ENCODE measurements at places on chromosomes 3 and 15.

DNA sequence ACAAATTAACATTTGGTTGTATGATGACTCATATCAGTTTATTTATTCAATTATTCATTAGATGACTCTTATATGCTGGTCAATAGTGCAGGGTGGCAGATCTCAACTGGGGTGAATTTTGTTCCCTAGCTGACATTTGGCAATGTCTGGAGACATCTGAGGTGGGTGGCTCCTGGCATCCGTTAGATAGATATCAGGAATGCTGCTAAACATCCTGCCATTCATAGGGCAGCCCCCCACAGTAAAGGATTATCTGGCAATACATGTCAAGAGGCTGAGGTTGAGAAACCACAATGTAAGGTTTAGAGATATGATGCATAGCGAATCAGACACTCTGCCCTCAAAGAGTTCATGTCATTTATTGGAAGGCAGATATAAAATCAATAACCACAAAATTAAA lies 719.9 kb downstream of the CADM2 start:
- DNase-seq: no peak

- DNase-seq: no peak
Observed at GRCh38 chr3:69456631-69457030, 70.7 kb upstream of the FRMD4B start.

GRCh38 chr15:101496198-101496986 lies 6.9 kb upstream of the PCSK6 start:
- DNase-seq: no peak

DNA sequence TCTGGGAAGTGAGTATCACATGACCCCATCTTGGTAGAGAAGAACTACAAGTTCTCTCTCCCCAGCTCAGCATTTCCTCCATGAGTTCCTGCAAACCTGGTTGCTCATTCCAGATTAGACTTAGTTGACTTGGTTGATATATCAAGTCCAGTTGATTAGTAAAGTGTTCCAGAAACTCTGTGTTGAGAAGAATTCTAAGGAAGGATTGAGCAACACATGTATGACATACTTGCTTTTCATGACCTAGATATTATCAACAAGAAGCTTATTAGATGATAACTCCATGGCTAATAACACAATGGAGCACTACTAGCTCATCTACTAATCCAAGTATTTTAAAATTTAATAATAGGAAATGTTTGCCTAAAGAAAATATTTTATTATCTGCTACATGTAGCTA lies 6.4 kb upstream of the EID1 start:
- no peak for DNase-seq

DNA sequence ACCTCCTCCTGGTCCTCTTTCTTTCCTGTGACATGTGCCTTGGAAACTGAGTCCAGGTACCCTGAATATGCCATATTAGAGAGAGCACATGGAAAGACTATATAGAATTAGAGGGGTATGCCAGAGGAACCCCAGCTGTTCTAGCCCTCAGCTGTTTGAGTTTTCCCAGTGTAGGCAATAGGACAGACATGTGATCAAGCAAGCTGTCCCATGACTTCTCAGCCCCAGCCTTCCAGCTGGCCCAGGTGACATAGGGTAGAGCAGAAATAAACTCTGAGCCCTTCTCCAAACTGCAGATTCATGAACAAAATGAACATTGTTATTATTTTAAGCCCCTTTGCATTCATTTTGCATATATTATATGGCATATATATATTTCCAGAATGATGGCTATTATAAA lies 118.7 kb downstream of the PPM1L start:
- DNase-seq: no peak

DNA sequence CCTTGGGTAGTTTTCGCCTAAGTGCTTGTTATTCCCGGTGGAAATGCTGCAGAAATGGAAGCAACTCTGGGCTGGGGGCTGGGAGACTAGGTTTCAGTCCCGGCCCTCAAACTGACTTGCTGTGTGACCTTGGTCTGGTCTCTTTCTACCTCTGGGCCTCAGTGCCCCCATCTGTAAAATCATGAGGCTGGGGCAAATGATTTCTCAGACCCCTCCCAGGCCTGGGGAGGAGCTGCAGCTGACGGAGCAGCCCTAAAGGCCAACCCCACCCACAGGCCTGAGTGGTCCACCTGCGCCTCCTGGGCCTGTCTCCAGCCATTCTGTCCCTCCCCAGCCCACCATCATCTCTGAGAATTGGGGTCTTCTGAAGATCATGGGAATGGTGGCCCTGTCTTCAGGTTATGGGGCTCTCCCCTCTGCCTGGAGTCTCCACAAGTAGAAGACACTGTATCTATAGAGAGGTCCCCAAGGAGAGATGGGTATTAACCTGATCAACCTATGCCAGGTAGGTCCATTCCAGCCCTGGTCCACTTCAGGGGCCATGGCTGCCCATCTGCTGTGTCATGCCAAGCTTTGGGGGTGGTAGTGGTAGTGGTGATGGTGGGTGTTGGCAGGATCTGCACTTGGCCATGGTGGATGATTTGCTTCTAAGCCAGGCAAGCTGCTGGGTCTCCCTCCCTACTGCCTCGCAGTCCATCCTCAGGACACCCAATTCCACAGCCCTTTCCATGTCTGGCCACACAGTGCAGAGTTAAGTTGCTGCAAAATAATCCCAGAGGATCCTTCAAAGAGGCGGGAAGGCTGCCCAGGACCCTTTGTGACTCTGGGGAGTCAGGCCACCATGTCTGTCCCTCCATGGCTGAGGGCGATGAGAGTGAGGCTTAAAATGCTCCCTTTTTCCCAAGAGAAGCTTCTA lies 46.0 kb downstream of the ITGA11 start:
- no peak for DNase-seq

DNA sequence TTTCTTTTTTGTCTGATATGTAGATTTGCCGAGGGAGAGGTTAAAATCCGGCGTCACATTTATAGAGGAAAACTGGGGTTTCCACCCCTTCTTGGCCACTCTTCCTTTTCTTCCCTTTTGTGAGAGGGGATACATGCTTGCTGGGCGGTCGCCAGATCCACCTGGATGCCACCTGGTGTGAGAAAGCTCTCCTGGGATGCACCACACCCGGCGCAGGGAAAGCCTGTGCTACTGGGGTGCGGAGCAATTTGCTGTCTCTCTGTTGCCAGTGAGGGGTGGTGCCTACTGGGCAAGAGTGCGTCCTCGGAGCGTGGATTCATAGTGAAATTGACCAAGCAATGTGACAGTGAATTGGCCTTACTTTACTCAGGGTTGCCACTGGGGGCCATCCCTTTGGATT lies 2.5 kb upstream of the RGMA start:
- no peak for DNase-seq

GRCh38 chr15:57215326-57215725 lies 161.0 kb upstream of the CGNL1 start:
- DNase-seq: no peak

GRCh38 chr3:49456466-49456865 lies 13.6 kb upstream of the DAG1 start:
- DNase-seq: peak; percentile 39

- DNase-seq: peak; percentile 83
Observed at GRCh38 chr3:156675830-156676767, 1.7 kb downstream of the TIPARP start.

GRCh38 chr3:27252646-27253045 lies 116.5 kb downstream of the NEK10 start:
- DNase-seq: no peak

DNA sequence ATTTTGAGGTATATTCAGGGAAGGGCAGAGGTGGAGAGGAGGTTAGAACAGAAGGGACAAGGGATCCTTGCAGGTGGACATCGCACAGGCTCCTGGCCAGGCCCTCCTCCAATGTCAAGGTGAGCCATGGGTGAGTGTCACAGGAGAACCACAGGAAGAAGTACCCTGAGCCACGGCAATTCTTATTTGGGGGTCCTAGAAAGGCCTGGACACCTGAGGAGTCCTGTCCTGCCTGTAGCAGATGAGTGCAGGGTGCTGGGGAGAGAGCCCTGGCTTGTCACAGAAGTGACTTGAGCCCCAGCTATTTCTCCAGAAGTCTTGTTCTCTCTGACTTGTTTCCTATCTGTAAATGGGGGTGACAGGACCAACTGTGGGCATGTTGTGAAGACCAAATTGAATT lies 4.3 kb downstream of the SLC6A20 start:
- no peak for DNase-seq

- DNase-seq: no peak
Observed at GRCh38 chr3:15654127-15654526, 52.6 kb downstream of the BTD start.

DNA sequence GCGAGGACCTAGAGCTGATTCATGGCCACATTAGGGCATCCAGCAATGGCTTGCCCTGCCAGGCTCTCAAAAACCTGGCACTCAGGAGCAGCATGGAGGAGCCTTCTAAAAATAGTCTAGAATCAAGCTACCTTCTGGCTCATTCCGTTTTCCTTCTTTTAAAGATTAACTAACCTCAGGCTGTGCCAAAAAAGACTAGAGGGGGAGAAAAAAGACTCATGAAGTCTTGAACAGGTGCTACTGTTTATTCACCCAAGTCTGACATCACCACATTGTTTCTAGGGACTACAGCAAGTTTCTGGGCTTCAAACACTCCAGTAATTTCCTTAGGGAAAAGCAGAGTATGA lies 125.8 kb downstream of the TNIK start:
- peak; percentile 77 for DNase-seq

GRCh38 chr3:10194328-10195071 lies 29.8 kb downstream of the IRAK2 start:
- no peak for DNase-seq

GRCh38 chr3:197432384-197433127 lies 123.2 kb downstream of the BDH1 start:
- DNase-seq: no peak

GRCh38 chr3:103085465-103085864 lies 650.6 kb downstream of the ZPLD1 start:
- DNase-seq: peak; percentile 92

DNA sequence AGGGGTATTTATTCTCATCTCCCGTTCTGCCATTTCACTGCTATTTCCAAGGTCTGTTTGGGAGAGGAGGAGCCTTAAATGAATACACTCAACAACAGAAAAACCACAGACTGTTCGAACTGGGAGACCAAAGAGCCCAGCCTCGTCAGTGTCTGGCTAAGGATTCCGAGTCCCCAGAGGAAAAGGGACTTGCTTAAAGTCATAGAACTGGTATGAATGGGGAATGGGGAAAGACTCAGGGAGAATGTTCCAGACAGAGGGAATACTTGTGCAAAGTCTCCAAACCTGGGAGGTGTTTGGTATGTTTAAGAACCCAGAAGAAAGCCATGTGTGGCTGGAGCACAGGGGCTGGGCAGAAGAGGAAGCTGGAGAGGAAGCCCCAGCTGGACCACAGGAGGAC lies 46.9 kb downstream of the FAM43A start:
- no peak for DNase-seq

- DNase-seq: no peak
Observed at GRCh38 chr3:156433138-156433537, 121.8 kb downstream of the SSR3 start.

GRCh38 chr15:56729561-56729960 lies 3.7 kb downstream of the ZNF280D start:
- DNase-seq: no peak

GRCh38 chr15:38427380-38427779 lies 26.5 kb upstream of the FAM98B start:
- no peak for DNase-seq

DNA sequence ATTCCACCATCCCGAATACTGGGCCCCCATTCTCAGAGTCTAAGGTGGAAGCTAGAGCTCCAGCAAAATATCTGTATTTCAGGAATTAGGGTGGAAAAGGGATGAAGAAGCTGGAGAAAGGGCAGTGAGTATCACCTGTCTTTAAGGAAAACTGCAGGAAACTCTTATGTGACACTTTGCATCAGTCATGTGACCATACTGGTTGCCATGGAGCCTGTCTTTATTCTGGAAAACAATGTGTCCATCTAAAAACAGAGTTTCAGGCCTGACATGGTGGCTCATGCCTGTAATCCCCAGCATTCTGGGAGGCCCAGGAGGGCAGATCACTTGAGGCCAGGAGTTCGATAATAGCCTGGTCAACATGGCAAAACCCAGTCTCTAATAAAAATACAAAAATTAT lies 52.9 kb upstream of the FSIP1 start:
- no peak for DNase-seq

DNA sequence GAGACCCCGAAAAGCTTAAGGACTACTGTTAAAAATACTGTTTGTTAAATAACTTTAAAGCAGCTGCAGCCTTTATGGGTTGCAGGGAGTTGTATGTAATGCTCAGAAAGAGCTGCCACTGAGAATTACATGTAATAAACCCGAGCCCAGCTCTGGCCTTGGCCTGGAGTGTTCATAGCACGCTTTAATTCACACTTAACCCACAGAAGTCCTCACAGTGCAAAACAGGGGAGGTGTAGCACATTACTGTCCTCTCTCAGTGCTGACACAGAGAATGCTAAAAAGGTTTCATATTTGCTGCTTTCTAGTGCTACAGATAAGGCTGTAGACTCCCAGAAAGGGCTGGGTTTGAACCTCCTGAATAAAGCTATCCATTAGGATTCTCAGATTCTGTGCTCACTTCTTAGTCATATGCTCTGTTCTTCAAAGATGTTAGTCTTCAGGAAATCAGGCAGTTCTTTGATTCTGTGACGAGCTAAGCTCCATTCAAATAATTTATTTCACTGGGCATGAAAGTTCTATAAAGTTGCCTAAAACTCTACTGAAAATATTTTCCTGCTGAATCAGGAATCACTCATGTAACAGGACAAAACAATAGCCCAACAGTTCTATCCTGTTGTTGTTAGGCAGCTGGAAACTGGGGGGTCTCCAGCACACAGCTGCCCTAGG lies 108.0 kb downstream of the SENP2 start:
- DNase-seq: no peak

DNA sequence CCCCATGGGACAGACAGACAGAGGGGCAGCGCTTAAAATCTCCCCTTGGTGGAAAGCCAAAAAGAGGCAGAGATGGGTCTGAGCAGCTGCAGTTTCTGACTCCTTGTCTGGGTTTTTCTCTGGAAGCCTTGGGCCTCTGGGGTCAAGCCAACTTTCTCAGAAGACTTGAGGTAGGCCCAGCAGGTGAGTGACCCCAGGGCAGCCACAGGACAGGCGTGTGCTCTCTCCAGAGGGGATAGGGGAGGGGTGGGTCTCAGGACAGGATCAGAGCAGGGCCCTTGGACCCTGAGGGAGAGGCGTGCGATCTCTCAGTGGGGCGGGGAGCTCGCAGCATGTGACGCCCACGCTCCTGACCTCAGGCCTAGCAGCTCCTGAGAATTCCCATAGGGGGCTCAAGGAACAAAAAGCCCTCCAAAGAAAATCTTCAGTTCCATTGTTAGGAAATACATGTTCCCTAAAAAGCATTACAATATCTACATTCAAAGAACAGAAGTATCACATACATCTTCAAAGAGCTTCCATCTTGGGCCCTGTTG lies 34.6 kb upstream of the DUSP7 start:
- DNase-seq: no peak

DNA sequence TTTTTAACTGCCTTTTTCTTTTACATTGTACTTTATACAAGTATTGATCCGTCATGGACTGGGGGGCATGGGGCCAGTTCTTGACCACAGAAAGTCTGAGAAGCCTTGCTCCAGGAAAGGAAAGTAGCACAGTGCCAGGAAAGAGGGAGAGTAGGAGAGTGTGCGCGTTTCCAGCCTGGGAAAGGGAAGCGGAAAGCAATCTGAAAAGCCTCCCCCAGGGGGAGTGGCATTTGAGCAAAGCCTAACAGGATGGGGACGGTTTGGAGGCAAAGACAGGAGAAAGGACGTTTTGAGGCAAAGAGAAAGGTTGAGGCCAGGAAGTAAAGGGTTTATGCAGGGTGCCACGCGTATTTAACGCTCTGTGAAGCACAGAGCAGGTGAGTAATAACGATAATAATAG lies 116.9 kb downstream of the RORA start:
- DNase-seq: no peak

All from ACHN (cell line).